NCI-H526 (cell line): ENCODE measurements at places on chromosomes 16 and 17.

DNA sequence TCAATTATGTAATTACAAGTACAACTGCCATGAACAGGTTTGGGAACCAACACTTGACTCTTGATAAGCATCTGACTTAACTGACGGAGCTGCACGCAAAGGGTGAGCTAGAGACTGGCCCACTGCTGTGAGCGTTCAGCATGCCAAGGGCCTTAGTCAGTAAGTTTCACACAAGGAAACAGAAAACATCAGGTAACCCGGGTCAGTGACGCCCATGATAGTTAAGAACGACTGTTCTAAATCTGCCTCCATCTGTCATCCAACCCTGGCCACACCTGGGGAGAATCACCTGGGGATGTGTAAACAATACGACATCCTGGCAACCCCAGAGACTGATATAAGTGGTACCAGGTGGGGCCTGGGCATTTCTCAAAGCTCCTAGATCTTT, 12.3 kb downstream of the SMIM5 start:
- peak; percentile 40 for DNase-seq

- DNase-seq: no peak
Observed at GRCh38 chr17:34241062-34241461, 14.0 kb upstream of the CCL2 start.

DNA sequence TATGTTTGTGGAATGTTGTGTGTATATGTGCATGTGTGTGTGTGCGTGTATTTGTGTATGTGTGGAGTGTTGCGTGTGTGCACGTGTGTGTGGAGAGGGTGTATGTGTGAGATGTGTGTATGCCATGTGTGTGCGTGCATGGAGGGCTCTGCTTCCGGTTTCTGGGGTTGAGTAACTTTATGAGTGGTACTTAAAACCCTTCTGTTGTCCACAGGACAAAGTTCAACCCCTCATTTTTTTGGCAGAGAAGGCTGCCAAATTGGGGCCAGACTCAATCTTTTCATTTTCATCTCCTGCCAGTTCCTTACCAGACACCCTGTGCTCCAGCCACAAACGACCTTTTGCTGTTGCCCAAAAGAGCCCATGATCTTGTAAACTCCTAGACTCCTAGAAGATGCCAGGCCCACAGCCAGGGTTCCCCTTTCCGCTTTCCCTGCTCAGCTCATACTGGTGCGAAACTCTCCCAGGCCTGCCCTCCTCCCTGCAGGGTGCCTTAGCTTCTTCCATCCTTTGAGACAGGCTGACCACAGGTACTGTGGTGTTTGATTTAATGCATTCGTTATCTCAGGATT, 100.2 kb downstream of the CMIP start:
- no peak for DNase-seq

DNA sequence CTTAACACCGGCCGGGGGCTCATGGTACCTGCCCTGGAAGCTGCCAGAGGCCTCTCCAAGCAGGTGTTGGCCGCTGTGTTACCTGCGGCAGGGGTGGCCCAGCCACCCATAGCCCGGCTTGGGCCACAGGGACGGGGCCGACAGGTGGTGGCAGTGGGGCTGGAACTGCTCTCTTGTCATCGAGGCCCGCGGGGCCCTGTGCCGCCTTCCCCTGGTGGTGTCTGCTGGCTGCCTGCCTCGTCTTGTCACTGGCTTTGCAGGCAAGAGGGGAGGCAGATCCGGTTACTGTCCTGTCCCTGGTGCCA, 27.1 kb downstream of the GSE1 start:
- no peak for DNase-seq

DNA sequence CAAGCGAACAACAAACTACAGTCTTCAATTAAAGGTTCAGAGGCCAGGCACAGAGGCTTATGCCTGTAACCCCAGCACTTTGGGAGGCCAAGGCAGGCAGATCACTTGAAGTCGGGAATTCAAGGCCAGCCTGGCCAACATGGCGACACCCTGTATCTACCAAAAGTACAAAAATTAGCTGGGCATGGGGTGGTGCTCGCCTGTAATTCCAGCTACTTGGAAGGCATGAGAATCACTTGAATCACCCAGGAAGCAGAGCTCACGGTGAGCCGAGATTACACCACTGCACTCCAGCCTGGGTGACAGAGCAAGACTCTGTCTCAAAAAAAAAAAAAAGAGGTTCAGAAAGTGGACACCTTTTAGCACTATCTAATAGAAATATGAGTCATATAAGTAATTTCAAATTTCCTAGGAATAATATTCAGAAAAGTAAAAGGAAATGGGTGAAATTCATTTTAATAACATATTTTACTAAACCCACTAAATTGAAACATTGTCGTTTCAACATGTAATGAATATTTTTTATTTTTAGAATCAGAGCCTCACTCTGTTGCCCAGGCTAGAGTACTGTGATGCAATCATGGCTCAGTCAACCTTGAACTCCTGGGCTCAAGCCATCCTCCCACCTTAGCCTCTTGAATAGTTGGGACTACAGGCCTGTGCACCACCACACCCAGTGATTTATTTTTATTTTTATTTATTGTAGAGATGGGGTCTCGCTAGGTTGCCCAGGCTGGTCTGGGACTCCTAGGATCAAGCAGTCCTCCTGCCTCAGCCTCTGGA, 15.2 kb upstream of the MARCHF10 start:
- no peak for DNase-seq

DNA sequence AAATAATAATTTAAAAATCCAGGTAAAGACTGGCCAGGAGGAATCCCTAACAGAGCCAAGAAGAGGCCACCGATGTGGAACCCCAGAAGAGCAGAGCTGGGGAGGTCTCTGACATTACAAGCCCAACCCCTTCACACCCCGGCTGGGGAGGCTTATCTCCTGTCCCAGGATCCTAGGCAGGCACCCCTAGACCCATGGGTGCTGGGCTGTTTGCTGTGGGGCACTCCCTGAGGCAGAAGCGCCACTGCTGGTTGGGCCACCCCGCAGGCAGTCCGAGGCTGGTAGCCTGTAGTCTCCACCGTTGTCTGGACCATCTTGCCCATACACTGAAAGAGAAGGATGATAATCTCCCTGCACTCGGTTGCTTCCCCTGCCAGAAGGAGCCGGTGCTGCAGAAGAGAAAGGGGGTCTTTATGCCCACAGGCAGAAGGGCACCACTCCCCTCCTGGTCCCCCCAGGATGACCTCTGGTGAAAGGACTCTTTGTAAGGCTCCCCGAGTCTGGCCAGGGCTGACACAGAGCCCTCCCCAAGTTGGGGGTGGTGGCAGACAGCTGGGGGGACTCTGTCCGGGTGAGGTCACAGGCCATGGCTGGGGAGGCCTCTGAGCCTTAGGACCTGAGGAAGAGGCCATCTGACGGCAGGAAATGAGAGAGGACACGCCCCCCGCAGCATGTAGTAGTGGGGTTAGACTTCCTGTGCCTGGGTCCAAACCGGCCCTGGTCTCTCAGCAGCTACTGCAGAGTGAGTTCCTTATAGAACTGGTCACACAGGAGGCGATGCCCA, 34.2 kb downstream of the CFAP20 start:
- no peak for DNase-seq

DNA sequence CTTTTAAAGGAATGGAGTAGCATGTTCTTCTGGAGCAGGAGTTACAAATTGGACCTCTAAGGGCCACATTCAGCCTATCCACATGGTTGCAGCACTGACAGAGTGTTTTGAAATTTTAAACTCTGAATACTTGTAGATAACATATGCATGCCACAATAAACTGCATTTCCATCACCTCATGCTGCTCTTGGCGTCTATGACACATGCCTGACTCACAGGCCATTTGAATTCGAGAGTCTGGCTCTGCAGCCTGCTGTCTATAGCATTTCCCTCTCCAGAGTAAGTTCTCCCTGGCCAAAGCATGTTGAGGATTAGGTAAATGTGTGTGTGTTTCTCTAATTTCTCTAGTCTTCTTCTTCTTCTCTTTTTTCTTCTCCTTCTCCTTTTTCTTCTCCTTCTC, 28.7 kb upstream of the MYOCD start:
- DNase-seq: no peak

- no peak for DNase-seq
Observed at GRCh38 chr17:77740481-77740880, 218.0 kb upstream of the TNRC6C start.

DNA sequence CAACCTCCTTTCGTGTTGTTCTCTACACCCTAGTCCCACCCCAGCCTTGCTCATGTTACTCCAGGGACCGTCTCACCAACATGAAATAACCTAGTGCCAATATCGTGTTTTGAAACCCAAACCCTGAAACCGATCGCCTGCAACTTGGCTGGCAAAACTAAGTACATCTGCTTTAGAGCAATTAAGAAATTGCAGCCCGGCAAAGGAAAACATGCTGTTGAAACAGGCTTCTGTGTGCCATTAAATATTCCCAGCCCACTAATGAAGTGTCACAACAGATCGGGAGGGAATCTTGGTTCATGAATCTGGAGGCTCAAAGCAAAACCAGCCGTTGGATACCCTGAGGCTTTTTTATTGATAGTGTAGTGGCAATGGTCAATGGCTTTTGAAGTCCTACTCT, 48.3 kb upstream of the GPR139 start:
- DNase-seq: no peak

- no peak for DNase-seq
Observed at GRCh38 chr17:67111327-67111726, 67.0 kb downstream of the CACNG1 start.
